ENCODE measurements at places on chromosomes 2 and 18.

DNA sequence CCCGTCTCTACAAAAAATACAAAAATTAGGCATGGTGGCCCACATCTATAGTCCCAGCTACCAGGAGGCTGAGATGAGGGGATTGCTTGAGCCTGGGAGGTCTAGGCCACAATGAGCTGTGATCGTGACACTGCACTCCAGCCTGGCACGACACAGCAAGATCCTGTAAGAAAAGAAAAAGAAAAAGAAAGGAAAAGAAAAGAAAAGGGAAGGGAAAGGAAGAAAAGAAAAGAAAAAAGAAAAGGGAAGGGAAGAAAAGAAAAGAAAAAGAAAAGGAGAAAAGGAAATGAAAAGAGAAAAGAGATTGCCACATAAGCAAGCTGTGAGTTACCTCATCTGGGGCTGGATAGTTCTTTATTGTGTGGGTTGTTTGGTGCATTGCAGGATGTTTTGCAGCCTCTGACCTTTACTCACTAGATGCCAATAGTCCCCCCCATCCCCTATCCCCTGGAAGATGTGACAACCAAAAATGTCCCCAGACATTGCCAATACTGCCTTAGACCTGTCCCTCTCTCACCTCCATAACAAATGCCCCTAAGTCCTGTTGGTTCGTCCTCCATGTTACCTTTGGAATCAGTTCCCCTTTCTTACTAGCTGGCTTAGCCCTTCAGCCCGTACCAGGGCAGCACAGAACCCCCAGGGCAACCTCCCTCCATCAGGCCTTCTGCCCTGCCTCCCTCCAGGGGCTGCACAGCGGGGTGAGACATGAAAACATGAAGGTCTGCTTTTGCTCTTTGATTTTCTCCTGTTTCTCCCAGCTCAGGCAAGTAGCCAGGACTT is 8.9 kb downstream of the ASPRV1 start:
- no peak for DNase-seq

DNA sequence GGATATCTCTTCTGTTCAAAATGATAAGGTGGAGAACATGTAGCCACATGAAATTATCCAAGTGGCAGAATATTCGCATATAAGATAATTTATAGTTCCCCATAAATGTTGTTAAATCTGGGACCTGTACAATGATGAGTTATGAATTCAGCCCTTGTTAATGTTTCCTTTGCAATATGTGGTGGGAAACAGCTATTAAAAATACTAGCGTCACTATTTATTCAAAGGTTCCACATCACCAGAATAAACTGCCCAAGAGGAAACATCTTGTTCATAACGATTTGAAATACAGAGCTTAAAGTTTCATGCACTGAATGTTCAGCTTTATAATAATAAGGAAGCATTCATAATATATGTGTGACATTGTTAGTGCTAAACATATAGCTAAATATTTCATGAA is 223.9 kb upstream of the TCF4 start:
- DNase-seq, result no peak

DNA sequence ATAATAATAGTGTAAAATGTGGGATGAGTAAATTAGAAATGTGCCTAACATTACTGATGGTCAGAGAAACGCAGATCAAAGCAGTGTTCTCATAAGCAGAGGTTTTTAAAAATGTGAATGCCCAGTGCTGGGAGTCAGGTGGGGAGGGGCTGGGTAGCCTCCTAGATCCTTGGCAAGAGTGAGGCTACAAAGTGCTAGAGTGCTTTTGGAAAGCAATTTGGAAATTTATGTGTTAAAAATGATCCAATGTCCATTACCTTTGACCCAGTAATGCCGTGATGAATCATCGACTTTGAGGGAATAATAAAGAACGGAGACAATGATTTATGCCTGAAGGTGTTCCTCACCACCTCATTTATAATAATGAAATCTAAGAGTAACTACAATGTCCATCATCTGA is 44.9 kb upstream of the TWIST2 start:
- DNase-seq, result no peak

DNA sequence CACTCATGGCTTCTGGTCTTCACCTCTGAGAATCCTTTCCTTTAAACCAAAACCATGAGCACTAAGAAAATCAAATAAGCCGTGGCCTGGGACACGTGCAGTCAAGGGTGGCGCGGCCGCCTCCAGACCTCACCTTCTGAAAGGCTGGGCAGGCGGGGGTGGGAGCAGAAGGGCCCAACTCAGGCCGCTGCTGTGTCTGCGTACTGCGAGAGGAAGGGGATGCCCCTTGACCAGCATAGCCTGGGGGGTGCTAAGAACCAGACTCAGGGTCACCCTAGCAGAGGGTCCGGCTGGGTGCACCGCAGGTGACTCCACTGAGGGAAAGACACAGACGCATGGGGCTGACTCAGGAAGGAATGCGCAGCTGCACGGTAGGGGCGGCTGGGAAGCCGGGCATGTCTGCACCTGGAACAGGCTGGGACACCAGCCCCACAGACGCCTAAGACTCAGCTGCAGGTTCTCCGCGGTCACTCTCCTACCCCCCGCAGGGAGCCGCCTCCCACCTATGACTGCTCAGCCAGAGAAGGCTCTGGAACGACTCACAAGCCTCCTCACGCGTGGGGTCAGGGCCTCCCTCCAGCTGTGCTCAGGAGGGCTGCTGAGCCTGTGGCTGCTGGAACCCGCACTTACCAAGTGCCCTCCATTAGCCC is 432.4 kb upstream of the MYT1L start:
- DNase-seq, result no peak

DNA sequence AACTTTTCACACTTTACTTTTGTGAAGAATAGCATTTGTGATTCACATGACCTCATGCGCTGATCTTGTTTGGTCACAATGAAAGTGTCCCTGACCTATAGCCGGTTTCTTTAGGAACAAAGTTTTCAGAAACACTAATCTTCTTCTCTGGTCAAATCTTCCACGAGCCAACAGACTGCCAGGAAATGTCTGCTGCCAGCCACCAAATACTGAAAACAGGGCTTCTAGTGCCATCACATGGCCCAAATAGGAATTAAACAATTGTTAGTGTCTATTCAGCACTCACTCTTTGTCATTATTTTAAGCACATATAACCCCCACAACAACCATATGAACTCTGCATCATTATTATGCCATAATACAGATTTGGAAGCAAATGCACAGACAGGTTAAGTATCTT is 286.5 kb upstream of the SYT4 start:
- DNase-seq, result no peak

GRCh38 chr2:189379731-189380261 is 61.5 kb upstream of the WDR75 start:
- DNase-seq, result no peak

GRCh38 chr2:201675454-201675853 is 23.0 kb downstream of the MPP4 start:
- DNase-seq, result no peak

GRCh38 chr2:171545086-171545485 is 22.8 kb downstream of the CYBRD1 start:
- DNase-seq, result no peak

GRCh38 chr2:62313449-62314227 is 117.7 kb downstream of the B3GNT2 start:
- DNase-seq, result no peak

- DNase-seq, result no peak
These were observed 44.2 kb upstream of the ASXL2 start for GRCh38 chr2:25922501-25922900.

- DNase-seq, result no peak
These were observed 148.0 kb downstream of the HDAC4 start for GRCh38 chr2:239252801-239253200.

GRCh38 chr18:2641638-2642037 is 13.9 kb upstream of the SMCHD1 start:
- no peak for DNase-seq

- DNase-seq, result no peak
These were observed 395.0 kb upstream of the TCF4 start for GRCh38 chr18:55982992-55983391.

GRCh38 chr2:903223-903900 is 47.3 kb upstream of the SNTG2 start:
- DNase-seq, result no peak
